ENCODE measurements at places on chromosomes 7 and 10.

- DNase-seq: no peak
Measured at GRCh38 chr7:12229046-12229445, 18.0 kb downstream of the TMEM106B start.

GRCh38 chr10:93115661-93116383 is 42.1 kb downstream of the CYP26A1 start:
- peak; percentile 59 for DNase-seq

- DNase-seq: no peak
Measured at GRCh38 chr7:125611582-125611981, 682.0 kb upstream of the POT1 start.

DNA sequence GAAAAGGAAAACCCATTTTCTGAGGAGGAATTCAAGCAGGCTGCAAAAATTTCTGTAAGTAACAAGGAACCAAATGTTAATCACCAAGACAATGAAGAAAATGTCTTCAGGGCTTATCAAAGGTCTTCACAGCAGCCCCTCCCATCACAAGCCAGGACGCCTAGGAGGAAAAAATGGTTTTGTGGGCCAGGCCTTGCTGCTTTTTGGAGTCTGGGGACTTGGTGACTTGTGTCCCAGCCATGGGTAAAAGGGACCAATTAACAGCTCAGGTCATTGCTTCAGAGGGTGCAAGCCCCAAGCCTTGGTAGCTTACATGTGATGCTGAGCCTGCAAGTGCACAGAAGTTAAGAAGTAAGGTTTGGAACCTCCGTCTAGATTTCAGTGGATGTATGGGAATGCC is 55.7 kb upstream of the FOXP2 start:
- no peak for DNase-seq

GRCh38 chr7:28328822-28329660 is 83.3 kb upstream of the CREB5 start:
- DNase-seq: no peak

- no peak for DNase-seq
Measured at GRCh38 chr7:114405427-114405826, 9.2 kb upstream of the FOXP2 start.

DNA sequence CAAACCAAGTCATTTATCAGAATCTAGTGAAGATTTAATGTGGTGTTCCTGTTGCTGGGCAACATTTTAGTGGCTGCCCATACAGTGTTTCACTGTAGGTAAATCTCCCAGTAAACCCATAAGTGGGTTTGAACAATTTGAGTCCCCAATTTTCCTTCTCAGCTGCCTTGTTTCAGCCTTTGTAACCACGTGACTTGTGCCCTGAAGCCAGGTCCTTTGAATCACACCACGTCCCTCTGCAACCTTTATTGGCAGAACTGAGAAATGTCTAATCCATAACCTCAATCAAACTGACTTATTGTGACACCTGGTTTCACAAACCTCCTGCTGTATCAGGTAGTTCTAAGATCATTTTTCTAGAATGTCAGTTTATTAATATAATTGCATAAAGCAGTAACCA is 30.1 kb downstream of the SND1 start:
- no peak for DNase-seq

GRCh38 chr7:5050676-5051075 is 5.0 kb downstream of the RBAK start:
- no peak for DNase-seq

GRCh38 chr10:5168897-5169420 is 16.0 kb downstream of the AKR1C8 start:
- DNase-seq: no peak

GRCh38 chr10:122490786-122491680 is 29.7 kb downstream of the HTRA1 start:
- no peak for DNase-seq

GRCh38 chr7:36066343-36066664 is 86.8 kb upstream of the EEPD1 start:
- no peak for DNase-seq

- DNase-seq: no peak
Measured at GRCh38 chr7:131444683-131445082, 111.7 kb downstream of the PODXL start.

- DNase-seq: no peak
Measured at GRCh38 chr10:24459836-24460235, 250.9 kb downstream of the KIAA1217 start.

DNA sequence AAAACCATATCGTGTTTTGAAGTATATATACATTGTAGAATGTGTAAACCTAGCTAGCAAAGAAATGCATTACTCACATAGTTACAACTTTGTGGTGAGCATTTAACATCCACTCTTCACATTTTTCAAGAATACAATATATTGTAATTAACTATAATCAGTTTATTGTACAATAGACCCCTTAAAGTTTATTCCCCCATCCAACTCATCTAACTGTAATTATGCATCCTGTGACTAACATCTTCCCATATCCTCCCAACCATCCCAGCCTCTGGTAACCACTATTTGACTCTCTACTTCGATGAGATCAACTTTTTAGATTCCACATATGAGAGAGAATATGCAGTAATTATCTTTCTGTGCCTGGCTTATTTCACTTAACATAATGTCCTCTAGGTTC is 526.4 kb downstream of the KIF20B start:
- no peak for DNase-seq

DNA sequence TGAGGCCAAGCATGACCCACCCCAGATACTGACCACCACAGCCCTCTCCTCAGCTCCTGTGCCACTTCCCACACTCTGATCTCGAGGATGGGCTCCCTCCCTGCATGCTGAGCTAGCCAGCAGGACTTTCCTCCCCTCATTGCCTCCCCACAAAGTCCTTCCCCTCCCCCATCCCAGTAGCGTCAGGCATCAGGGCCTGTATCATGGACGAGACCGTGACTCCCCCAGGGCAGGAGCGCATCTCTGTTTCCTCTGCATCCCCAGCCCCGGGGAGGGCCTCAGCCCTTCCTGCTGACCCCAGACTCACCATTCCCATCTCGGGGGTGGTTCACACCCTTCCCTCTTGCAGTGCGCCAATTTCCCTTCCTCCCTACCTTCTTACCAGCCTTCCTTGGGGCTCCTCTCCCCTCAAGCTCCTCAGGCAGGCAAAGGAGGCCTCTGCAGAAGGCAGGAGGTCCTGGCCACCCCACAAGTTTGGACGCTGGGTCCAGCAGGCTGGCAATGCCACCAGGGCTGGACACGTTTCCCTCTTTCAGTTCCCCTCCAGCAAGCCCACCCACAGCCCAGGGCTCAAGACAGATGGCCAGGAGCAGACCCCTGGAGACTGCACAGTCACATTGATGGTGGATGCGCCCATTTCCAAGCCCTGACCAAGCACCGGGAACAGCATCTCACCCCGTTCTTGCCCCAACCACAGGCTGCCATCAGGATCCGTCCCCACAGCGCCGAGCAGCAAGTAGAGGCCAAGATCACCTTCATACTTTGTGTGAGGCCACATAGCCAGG is 36.5 kb downstream of the GRID1 start:
- no peak for DNase-seq

DNA sequence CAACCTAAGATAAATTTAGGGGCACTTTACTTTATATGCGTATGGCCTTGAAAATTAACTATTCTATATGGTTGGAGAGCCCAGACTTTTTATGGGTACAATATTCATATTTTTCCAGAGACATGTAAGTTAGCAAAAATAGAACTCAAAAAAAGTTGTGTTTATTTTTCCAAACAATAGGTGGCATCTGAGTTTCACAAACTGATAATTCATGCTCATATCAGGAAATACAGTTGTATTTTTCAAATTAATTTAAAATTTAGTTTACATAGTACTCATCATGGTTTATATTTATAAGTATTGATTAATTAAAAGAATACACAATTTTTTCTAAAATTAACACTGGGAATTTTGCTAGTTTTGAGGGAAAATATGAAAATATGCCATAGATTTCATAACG is 34.6 kb downstream of the ANKRD7 start:
- DNase-seq: no peak

DNA sequence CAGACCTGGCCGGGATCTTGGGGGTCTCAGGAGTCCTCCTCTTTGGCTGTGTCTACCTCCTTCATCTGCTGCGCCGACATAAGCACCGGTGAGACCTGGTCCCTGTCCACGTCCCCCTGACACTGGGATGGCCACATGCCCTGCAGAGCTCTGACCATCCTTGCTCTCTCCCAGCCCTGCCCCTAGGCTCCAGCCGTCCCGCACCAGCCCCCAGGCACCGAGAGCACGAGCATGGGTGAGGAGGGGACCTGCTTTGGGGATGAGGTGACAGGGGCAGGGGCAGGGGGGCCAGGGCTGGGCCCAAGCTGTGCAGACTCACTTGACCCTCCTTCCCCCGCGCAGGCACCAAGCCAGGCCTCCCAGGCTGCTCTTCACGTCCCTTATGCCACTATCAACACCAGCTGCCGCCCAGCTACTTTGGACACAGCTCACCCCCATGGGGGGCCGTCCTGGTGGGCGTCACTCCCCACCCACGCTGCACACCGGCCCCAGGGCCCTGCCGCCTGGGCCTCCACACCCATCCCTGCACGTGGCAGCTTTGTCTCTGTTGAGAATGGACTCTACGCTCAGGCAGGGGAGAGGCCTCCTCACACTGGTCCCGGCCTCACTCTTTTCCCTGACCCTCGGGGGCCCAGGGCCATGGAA is 959 bp downstream of the PVRIG start:
- no peak for DNase-seq

DNA sequence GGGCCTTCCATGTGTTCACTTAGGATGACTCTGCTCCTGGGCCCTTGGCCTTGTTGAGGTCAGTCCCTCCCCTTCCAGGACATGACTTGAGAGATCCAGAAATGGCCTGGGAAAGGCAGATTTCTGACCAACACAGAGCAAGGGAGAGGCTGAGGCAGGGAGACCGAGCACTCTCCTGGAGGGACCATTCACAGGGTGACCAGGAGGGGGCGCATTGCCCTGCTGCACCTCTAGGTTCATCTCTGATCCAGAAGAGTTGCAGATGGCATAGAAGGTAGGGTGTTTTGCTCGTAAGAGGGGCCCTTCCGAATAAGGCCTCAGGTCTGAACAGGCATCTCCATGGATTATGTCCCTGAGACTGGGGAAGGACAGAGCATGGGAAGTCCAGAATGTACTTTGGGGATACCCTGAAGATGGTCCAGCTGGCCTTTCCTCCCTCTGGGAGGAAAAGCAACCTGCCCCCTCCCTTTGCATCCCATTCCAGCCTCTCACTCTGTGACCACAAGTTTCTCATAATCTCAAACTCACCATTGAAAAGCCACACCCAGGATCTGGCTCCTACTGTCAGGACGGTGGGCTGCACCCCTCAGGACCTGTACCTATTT is 6.6 kb downstream of the DMBT1 start:
- no peak for DNase-seq

DNA sequence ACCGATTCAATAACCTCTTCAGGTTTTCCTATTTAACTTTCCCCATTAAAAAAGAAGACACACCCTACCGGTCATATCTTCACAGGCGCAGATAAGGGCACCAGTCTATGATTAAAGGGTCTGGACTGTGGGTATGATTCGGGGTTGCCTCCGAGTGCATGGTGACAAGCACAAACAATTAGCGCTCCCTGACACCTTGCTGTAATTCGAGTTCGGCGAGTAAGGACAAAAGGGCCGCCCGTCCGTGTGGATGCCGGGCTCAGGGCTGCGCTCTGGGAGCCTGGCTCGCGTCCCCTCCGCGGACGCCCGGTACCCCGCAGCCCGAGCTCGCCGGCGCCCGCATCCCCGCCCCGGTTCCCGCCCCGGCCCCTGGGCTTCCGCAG is 111.9 kb upstream of the RHEB start:
- no peak for DNase-seq

DNA sequence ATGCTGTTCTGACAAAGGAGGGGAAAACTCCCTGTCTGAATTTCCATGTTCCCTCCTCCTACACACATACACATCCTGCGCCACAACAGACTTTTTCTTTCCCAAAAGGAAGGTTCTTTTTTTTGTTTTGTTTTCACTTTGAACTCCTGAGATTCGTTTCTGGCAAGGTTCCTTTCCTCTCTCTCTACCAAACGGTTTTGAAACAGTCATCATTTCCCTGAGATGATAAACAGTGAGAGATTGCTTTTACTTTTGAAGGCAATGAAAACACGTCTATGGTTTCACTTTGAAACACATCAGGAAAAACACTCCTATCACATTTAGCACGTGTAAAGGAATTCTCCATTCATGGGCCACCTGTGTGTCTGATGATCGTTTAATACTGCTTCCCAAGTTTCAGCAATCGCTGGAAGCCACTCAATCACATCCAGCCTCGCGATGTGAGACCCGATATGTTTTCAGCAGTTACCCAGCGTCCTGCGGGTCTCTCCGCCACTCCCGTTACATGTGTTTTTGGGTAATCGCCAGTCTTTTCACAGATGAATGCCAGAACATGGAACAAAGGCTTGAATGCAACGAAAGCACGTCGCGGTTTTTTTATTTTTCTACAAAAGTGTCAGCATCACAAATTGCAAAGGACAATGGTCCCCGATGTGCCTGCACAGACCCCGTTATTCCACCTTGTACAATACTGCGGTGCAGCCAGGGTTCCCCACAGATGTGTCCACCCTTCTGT is 62.8 kb upstream of the CUX1 start:
- no peak for DNase-seq

GRCh38 chr7:7668706-7669105 is 28.2 kb downstream of the UMAD1 start:
- no peak for DNase-seq

- DNase-seq: no peak
Measured at GRCh38 chr7:81140252-81140651, 221.4 kb upstream of the SEMA3C start.

DNA sequence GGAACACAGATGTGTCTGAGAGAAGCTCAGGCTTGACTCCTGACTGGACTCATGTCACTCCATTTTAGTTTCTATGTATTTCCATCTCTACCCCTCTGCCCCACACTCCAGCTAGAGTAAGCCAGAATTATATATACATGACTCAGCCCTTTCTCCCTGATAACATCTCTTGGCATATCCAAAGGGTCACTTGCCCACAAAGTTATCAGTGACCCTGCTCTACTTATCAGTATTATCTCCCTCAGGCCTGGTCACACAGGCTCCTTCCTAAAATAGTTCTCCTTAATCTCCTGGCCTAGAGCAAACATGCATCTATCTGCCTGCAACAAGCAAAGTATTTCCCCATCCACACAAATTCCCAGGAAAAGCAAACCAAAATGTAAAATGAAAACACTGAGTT is 598.3 kb downstream of the SUGCT start:
- no peak for DNase-seq

DNA sequence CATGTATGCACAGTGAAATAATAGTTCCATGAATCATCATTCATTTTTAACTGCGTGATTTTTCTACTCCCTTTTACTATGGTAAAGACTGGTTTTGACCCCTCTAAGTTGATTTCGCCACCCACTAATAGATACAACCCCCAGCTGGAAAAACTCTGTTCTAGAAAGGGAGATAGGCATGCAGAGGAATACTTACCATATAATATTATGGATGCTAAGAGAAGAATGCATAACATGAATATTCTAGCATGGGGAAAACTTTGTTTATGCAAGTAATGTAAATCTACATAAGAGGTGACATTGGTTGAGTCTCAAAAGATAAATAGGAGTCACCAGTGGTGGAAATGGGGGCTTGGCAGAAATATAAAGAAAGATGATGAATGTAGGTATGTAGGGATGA is 97.3 kb upstream of the MBL2 start:
- DNase-seq: no peak

Data from stimulated activated CD4-positive, alpha-beta T cell treated with anti-CD3 and anti-CD28 coated beads, Interleukin-2, amount 100 ng/mL, for 4 hours (primary cell).